Activated T-helper 17 cell treated with anti-CD3 and anti-CD28 coated beads, Interleukin-2, amount 50 U/mL, for 72 hours (primary cell): ENCODE measurements at places on chromosomes 5 and 9. TPM values are rescaled to one million over a fixed set of nuclear protein-coding genes. Genes with fewer than 3 reads are reported as not detected.

DNA sequence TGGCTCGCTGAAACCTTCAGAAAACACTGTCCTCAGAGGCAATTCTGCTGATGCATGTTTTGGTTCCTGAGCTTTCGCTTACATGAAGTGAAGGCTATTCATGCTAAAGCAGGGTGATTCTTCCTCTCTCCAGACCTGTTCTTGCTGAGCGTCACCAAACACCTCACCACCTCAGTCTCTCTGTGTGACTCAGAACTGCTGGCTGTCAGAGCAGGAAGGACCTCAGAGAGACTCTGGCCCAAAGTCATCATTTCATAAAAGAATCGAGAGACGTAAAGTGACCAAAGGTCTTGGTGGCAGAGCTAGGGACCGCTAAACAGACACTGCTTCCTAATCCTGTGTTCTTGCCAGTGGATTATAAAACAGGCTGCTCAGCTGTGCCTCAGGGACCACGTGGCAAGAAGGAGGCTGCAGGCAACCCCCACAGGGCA is 73.8 kb downstream of the LHFPL2 start:
- ATAC-seq: peak; percentile 68

GRCh38 chr9:9747787-9748186 is 865.0 kb downstream of the PTPRD start:
- ATAC-seq: no peak

Gene ZNF483
- 7.0 TPM for total RNA-seq

Gene PBX3
- total RNA-seq: 8.5 TPM

Gene LCP2
- 202 TPM for total RNA-seq

Gene EHMT1
- 77.8 TPM for total RNA-seq

Gene LRRC14B
- total RNA-seq: not detected
